ENCODE measurements at places on chromosomes 2 and 18.

GRCh38 chr2:83251321-83251872, 1207.7 kb downstream of the SUCLG1 start:
- no peak for DNase-seq

GRCh38 chr2:85794491-85795121, 40.8 kb downstream of the ATOH8 start:
- DNase-seq = peak; percentile 77

GRCh38 chr2:216742411-216742810, 47.1 kb upstream of the IGFBP5 start:
- no peak for DNase-seq

DNA sequence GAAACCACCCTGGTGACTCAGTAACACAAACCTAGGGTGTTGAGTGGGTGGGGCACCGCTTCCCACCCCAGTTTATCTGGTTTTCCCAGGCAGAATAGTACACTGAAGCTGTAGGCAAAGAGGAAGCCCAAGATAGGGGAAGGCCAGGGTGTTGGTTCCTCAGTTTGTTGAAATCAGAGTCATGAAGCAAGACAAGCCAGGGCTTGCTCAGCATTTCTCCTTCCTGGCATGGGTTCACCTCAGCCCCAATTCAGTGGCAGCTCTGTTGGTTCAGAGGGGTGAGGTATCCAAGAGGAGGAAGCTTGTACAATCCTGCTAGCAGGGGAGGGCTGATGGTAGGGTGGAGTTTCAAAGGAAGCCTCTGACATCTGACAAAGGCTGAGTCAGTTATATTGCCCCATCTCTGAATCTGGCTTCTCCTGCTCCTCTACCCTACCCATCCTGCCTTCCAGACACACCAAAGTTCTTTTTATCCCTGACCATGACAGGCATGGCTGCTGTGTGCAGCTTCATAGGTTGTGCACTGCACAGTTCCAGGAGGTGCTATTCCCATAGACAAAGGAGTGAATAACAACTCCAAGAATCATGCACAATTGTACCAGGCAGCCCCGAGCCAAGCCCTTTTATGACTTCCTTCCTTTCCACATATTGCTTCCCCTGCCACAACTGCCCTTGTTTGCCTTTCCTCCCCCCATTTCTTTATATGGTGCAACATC, 24.9 kb upstream of the RAB10 start:
- no peak for DNase-seq

DNA sequence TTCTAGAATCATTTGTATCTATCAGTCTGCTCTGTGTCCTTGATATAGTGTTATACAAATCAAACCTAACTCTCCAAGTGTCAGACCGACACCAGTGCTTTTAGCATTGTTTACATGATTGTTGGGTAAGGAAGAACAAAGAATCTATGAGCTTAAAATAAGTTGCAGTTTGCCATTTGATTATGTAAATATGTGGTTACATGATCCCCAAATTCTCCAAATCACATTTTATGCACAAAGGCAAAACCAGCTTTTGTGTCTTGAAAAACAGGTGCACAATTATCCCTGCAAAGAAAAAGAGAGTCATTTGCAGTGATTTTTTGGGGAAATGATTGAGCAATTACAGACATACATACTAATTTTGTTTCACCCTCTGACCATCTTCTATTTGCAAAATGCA, 652.6 kb upstream of the CHAC2 start:
- DNase-seq = no peak

- no peak for DNase-seq
Observed at GRCh38 chr2:7450833-7451190, 533.6 kb downstream of the RNF144A start.

DNA sequence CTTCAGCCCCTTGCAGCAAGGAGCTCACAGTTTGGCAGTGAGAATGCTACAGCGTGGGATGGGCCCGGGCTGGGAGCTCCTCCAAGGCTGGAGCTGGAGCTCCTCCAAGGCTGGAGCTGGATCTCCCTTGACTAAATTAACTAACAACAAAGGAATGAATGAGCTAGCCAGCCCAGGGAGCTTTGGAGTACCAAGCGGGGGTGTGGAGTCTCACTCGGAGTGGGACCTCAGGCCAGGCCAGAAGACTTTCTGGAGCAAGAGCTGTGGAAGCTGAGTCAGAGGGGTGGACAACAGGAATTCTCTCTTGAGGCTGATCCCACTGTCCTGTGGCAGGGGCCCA, 244.7 kb upstream of the HS6ST1 start:
- no peak for DNase-seq

- DNase-seq = peak; percentile 88
Observed at GRCh38 chr2:37350034-37350433, 5.6 kb downstream of the QPCT start.

- no peak for DNase-seq
Observed at GRCh38 chr2:64081046-64081445, 61.8 kb upstream of the VPS54 start.

- peak; percentile 48 for DNase-seq
Observed at GRCh38 chr2:56749152-56749752, 565.5 kb downstream of the CCDC85A start.

- DNase-seq = no peak
Observed at GRCh38 chr2:218017211-218018053, 14.6 kb upstream of the TNS1 start.

GRCh38 chr2:54534625-54535024, 78.5 kb downstream of the SPTBN1 start:
- no peak for DNase-seq

- no peak for DNase-seq
Observed at GRCh38 chr2:108377815-108378630, at the start of gene SULT1C4. SULT1C4 (plus strand) TSS chr2:108377954; CDS start chr2:108378338, 384 bp downstream.

DNA sequence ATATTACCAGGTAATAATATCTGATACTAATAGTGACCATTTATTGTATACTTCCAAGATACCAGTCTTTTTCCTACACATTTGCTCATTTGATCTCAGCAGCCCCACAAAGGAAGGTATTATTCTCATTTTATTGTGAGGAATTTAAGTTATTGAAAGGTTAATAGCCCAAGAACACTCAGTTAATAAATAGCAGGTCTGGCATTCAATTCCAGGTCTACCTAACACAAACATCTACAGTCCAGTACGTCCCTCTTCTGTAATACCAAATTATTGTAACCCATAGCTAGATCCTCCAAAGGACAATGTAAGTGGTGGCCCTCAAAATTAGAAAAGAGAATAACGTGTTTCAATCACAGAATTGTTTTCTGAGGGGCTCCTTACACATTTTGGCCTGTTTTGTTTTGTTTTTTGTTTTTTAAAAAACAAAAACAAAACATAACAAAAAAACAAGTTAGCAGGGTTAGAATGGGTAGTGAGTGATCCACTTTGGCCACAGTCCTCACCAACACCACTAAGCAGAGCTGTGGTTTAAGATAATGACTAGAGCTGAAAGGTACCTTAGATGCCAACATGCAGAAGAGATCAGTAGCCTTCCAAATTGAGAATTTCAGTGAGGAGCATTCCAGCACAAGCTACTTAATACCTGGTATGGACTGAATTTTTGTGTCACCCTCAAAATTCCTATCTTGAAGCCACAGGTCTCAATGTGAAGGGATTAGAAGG, 137.5 kb downstream of the DYM start:
- no peak for DNase-seq

DNA sequence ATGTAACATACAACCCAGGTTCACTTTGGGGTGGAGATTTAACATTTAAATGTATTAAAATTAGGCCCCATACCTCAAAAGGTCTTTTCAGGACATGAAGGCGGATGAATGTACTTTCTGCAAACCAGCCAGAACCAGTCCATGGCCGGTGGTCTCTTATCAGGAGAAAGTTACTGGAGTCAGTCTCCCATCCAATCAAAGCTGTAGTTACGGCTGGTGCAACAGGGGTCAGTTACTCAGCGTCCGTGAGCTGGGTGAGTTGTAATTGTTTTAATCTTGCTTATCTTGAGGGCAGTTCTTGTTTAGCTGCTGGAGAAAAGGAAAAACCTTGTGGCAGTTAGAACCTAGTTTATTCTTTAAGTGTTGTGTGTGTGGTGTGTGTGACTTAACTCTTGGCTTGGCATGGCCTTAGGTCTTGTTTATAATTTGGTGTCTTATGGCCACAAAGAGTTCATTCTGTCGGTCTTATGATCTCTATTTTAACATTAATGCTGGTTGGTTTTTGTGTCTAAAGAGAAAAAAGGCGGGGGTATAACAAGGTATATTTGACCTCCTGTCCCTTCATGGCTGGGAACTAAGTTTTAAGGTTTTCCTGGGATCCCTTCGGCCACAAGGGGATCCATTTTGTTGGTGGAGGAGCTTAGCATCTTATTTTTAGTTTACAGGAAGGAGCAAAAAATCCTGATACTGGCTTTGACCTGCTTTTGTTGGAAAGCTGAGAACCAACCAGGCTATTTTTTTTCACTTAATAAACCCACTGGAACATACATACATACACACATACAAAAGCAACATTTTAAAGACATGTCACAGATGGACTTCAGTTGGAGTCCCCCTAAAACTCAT, 143.5 kb upstream of the NCK2 start:
- DNase-seq = no peak

- DNase-seq = peak; percentile 34
Observed at GRCh38 chr2:229800997-229801754, 86.8 kb upstream of the DNER start.

GRCh38 chr2:118319271-118319684, 231.0 kb downstream of the INSIG2 start:
- no peak for DNase-seq

GRCh38 chr2:196176142-196176738, 4.9 kb upstream of the STK17B start:
- no peak for DNase-seq

DNA sequence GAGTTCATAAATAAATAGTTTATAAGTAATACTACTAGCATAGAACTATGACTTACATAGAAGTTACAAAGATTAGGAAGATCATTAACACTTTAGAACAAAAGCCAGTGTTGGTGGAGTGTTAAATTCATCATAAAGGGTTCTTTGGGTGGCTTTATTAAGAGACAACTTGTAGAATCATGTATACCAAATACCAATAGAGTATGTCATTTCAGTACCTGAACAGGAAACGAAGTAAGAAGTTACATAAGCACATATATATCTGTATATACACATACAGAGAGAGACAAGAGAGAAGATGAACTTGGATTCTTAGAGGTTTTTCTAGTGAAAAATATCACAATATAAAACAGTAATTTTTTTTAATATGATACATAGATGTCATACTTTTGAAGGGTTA, 82.5 kb upstream of the OTX1 start:
- no peak for DNase-seq

- DNase-seq = no peak
Observed at GRCh38 chr2:60496956-60497355, 56.5 kb downstream of the BCL11A start.

- DNase-seq = no peak
Observed at GRCh38 chr18:56076723-56077122, 488.7 kb upstream of the TCF4 start.

- DNase-seq = no peak
Observed at GRCh38 chr2:71498261-71498701, 44.9 kb downstream of the DYSF start.

GRCh38 chr2:57876313-57876712, 170.3 kb upstream of the VRK2 start:
- peak; percentile 31 for DNase-seq

DNA sequence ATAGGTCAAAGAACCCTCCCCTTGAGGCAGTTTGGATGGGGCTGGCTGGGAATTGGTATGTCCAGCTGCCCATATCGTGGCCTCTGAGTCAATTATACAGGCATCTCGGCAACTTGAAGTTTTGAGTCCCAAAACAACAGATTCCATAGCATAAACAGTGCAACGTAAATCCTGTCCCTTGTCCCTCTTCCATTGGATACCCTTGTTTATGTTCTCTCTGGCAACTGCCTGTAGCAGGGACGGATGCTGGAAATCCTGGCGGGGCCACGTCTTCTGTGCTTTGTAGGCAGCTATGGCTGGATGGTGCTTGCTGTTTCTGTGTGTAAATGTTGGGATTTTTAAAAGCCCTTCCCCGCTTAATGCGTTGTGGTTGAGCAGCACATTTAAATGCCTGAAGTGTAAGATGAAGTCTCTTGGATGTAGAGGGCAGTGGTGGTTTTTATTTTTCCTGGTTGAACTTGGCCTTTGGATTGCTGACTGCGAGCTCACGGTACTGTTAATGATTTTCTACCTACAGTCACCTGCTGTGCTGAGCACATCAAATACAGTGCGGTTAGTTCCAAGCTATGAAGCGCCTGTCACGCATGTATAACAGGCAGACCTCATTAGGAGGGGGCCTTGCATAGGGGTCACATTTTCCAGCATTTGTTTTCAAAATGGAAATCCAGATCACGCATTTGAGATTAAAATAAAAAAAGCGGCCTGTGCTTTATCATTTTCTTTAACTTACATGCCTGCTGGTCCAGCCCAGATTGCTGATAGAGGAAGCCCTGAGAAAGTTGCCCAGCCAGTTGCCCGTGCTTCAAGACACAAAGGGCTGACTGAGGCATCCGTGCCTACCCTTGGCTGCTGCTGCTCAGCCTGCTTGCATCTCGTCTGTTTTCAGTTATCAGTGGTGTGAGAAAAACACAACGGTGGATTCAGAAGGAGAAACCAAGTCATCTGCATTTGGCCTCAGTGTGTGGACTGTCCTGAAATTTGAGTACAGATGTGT, 84.7 kb downstream of the NEDD4L start:
- DNase-seq = no peak

DNA sequence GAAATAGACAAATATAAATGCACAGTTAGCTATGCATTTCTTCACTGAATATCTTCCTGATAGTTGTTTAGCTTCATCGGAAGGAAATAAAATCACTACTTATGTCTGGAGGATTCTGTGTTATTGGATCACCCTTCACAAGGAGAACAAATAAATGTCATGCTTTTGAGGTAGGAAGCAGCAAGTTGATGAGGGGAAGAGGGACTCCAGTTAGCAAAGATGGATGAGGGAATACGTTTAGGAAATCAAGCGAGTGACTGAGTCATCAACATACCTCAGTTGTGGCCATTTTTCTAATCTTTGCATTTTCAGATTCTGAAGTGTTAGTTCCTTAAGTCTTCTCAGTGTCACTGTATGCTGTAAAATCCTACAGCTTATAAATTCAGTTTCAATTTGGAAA, 456.2 kb downstream of the EPHA4 start:
- no peak for DNase-seq

DNA sequence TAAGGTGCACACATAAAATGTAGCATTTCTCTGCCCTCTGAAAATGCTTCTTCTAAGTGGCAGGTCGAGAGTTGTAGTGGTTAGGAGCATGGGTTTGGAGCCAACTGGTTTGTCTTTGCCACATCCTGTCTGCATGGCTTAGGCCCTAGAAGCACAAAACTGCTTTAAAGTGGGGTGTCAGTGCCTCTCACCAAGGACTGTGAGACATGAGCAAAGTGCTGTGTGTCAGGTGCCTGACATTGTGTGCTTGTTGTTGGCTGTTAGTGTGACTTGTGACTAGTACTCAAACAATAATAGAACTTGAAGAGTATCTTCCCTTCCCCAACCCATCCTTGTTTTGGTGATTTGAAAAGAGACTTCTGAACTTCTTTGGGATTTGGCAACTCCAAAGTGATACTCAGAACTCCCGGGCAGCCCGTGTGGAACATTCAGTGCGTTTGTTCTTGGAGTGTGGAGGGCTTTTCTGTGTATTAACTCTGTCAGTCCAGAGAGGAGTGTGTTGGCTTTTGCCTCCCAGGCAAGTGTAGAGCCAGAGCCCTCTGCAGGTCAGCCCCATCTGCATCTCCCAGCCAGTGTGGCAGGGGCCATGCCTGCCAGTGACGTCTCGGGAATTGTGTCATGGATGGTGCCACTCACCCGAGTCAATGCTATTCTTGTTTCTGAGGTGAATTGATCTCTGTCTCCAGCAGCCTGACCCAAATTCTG, 5.0 kb downstream of the MGAT5 start:
- DNase-seq = no peak
